ENCODE measurements at places on chromosomes 5 and 9.

DNA sequence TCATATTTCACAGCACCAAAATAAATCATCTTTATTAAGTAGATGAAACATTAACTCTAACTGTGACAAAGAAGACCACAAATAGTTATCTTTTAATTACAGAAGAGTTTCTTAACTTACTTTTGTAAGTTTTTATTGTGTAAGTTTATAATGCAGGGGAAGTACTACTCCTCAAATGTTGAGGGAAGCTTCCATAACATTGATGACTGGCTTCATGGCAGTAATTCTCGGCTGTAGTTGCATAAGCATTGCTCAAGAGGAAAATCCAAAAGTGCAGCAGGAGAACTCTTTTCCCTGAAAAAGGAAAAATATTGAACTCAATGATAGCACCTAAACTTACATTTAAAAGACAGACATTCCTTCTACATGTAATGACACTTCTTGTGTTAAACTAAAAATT lies 4.6 kb downstream of the TSLP start:
- no peak for DNase-seq

DNA sequence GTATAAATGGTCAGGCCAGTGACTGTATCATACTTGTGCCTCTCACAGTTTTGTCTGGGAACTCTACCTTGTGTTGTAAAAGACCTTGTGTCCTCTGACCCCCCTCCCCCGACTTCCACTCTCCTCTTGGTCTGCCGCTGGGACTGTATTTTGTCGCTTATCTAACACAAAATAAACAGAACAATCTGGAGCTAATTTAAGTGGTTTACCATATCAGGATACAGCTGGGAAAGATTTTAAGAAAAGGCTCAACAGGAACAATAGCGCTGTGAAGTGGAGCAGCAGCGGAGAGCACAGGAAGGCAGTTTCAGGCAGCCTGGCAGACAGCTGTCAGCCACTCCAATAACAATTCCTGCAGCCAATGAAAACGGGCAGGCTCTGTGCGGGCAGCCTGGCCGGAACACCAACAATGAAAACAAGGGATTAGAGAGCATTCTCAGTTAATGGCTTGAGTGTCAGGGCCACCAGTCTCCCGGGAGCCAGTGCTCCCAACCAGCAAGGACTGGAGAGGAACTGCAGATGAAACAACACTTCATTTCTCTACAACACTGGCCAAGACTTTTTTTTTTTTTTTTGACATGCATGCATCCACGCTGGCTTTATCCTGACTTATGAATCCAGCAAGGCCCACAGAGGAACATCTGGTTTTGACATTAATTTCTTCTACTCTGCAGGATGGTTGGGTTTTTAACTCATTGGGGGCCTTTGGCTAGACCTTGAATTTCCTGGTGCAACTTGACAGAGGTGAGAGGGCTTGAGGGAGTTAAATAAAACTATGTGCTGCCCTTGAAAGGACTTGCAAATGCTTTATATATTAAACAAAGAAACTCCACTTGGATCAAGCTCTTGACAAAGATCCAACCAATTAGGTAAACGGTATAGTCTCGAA lies 76.7 kb downstream of the ARSB start:
- DNase-seq: peak; percentile 65

DNA sequence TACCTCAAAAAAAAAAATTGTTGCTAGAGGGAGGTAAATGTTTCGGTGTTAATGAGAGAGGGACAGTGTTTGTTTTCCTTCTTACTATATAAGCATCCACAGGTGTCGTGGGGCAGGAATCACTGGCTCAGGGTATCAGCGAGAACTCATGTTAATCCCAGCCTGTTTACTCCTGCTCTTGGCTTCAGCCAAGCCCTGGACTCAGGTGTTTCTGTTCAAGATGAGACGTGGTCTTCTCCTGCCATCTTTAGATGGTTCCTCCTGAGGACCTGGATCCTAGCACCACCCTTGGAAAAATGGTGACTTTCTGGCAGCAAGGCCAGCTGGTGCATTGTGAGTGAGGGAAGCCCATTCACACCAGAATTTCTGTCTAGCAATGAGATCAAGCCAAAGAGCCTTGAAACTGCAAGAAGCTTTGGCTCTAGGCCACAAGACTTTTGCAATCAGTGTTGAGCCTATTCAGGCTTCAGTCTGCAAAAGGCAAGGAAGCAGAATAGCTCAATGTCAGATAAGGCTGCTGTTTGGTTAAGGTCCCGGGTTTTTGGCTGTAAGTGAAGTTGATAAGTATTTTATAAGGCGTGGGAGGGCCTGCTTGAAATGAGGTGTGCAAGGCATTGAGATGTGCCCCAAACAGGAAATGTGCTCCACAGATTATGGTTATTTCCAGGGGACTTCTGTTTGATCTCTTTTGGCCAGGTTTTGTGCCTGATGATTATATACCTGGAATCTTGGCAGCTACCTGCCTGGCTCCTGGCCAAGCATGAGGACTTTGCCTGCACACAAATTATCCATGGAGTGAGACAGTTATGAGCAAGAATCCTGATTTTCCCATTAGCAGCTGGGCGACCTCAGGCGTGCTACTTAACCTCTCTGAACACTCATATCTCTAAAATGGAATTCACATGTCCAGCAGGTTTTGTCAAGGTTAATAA lies 99.8 kb downstream of the TENT4A start:
- peak; percentile 40 for DNase-seq

GRCh38 chr9:805151-805550 lies 36.3 kb upstream of the DMRT1 start:
- DNase-seq: no peak

DNA sequence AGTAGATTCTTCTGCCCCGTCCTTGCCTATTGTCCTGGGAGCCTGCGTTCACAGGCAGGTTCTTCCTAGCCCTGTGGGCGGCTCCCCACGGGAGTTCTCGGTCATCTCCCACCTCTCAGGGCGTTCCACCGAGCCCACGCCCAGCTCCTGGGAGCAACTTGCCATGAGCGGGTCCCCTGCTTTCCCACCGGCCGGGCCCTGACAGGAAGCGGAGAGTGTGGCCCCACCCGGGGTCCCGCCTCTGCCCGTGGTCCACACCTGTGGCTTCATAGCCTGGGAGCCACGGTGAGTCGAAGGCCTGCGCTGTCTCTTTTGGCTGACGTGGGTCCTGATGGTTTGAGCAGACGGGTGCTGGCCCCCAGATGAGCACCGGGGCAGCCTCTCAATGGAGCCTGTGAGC lies 43.2 kb downstream of the KCNT1 start:
- DNase-seq: no peak

DNA sequence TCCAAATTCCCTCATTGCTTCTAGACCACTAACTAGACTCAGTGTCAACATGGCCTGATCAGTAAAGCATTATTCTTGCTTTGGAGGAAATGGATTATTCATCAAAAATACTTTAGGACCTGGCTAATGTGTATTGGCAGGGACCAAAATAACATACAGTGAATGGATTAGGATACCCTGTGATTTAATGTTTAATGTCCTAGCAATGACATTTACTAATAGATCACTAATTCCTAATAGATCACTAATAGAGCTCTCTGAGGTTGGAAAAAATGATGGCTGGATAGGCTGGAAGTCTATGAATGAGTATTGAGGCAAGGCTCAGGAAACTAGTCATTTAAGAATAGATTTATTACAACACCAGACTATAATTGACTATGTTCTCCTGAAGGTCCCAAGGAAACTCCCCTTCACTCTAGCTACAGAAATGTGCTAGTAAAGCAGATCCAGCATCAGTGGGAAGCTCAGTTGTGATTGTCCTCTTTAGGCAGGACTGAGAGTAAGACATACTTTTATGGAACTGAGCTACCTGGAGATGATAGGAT lies 46.1 kb upstream of the CHSY3 start:
- no peak for DNase-seq

DNA sequence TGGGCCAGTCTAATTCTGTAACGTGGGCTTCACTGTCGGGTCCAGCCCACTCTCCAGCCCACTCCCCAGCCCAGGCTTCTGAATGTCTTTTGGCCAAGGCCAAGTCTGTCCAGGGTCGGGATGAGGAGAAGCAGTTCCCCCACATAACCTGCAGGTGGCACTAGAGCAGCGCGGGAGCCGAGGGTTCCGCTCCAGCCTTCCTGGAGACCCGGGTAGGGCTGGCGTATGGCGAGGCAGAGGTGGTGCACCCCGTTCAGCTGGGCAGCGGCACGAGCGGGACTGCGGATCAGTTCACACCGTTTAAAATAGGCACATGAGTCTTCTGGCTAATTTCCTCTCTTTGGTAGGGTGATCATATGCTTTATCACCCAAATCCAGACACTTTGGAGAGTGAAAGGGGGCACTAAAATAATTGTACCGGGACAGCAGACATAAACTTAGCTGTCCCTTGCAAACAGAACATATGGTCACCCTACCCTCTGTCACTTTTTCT lies 185.9 kb downstream of the MSX2 start:
- DNase-seq: peak; percentile 68

GRCh38 chr9:113317777-113318176 lies 14.6 kb upstream of the RNF183 start:
- peak; percentile 47 for DNase-seq

GRCh38 chr5:179267671-179268083 lies 77.6 kb downstream of the ADAMTS2 start:
- DNase-seq: peak; percentile 56

- peak; percentile 93 for DNase-seq
These were observed at the start of gene PAM for GRCh38 chr5:102754767-102755431. Gene PAM (plus strand): TSS chr5:102755305. CDS start chr5:102866196, 110,891 bp downstream.

DNA sequence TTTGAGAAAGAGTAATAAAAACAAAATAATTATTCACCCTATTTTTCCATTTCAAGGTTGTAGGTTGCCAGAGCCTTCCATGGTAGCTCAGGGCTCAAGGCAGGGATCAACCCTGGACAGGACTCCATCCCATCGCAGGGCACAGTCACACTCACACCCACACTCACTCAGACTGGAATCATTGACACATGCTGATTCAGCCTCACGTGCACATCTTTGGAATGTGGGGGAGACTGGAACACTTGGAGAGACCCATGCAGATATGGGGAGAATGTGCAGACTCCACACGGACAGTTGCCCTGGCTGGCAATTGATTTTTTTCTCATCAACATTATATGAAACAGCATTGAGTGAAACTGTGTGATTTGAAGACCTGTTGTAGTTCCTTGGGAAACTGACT lies 234.1 kb downstream of the ADGRV1 start:
- DNase-seq: no peak

DNA sequence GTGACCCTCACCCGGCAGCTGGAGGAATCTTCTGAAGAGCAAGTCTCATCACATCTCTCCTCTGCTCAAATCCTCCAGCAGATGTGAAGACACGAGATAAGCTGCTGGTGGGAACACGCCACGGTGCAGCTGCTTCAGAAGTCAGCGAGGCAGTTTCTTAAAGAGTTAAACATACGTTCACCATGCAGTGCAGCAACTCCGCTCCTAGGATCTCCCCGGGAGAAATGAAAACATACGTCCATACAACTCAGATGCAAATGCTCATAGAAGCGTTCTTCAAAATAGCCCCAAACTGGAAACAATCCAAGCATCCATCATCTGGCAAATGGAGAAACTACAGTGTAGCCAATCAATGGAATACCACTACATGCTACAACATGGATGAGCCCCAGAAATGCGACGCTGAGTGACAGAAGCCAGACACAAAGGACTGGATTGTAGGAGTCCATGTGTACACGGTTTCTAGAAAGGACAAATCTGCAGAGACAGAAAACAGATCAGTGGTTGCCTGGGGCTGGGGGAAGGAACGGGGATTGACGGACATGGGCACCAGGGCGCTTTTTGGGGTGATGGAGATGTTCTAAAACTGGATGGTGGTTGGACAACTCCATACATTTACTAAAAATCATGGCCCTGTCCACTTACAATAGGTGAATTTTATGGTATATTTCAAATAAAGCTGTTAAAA lies 150.6 kb downstream of the COL23A1 start:
- DNase-seq: no peak

- no peak for DNase-seq
These were observed 86.7 kb upstream of the SLC30A5 start for GRCh38 chr5:69007163-69007562.

GRCh38 chr5:135323227-135323626 lies 75.8 kb downstream of the MACROH2A1 start:
- no peak for DNase-seq

DNA sequence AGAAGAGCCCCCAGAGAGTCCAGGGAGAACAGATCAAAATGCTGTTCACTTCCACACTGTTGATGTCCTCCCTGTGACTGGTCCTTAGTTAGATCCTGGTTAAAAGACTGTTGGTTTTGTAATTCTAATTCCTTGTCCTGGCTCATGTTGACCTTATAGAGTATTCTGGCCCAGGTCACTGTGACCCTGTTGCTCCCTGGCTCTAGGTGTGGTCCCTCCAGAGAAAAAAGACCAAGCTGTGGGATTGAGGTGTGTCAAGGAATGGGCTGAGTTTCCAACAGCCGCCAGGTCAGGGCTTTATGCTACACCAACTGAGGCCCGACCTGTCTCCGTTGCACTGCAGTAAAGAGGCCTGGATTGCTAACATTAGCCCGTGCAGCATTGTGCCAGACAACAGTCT lies 241.0 kb upstream of the MSX2 start:
- no peak for DNase-seq

DNA sequence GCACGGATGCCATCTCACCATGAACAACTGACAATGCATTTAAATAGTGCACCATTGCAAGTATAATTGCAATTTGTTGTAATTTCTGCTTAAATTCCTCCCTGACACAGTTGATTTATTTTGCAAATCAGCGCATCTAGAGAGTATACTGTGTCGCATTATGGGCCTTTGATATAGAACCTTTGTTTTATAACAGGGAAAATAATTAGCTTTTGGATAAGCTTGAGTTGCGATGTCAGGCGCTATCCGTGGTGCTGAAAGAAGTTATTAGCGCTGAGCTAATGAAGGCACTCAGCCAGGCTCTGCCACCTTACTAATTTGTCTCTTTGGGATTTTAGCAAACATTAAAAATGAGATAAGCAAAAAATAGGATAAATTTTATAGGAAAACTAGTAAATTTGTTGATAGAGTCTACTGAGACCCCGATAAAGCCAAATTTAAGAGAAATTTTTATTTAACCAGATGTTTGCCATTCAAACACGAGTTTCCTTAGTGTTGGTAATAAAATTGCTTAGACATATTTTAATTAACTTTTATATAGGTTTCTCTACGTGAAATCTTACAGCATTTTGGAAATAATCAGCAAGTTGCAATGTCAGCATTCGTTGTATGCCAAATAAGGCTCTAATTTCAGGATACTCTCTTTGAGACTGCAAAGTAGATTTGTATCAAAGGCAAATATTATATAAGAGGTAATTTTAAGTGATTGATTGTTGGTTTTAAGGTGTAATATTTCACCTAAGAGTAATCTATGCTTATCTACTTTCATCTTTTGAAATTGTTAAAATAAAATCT lies 355.5 kb downstream of the TLR4 start:
- peak; percentile 2 for DNase-seq

- DNase-seq: no peak
These were observed 140.2 kb upstream of the MYO10 start for GRCh38 chr5:17076272-17076671.

- no peak for DNase-seq
These were observed 259.0 kb downstream of the GADD45G start for GRCh38 chr9:89863837-89864236.

- DNase-seq: no peak
These were observed 119.1 kb downstream of the VAV2 start for GRCh38 chr9:133873009-133873408.

DNA sequence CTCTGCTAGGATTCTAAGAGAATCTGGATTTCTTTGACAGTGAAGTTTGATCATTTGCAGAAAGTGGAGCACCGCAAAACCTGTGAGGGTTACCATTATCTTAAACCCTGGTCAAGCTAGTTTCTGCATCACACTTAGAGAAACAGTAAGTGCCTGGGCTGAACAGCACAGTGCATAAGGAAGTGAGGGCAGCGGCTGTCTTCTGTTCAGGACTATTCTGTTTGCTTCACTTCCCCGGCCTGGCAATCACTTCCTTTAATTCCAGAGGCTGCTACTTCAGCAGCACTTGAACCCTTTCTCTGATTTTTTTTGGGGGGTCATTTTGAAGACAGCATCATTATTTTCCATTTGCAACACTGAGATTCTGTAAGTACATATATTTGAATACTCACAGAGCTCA lies 32.0 kb downstream of the SEMA6A start:
- DNase-seq: no peak

Data from GM03348 (cell line).